ENCODE measurements at places on chromosomes 7 and 10.

DNA sequence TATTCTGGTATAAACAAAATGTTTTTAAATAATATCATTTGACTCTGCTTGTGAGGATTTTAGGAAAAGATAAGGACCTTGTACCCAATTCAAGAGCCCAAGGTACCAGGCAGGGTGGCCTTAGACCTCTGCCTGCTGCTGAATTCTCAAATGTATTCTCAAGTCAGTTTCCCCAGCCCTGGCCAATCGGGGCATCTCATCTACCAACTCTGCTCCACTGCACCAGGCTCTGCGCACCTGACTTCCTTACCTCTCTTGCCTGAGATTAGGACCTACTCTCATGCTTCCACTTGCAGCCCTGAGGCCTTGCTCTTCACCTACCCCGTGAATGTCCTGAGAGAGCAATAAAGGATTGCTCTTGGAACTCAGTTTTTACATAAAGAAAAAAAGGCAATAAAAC lies 69.6 kb upstream of the EZH2 start:
- no peak for ATAC-seq

DNA sequence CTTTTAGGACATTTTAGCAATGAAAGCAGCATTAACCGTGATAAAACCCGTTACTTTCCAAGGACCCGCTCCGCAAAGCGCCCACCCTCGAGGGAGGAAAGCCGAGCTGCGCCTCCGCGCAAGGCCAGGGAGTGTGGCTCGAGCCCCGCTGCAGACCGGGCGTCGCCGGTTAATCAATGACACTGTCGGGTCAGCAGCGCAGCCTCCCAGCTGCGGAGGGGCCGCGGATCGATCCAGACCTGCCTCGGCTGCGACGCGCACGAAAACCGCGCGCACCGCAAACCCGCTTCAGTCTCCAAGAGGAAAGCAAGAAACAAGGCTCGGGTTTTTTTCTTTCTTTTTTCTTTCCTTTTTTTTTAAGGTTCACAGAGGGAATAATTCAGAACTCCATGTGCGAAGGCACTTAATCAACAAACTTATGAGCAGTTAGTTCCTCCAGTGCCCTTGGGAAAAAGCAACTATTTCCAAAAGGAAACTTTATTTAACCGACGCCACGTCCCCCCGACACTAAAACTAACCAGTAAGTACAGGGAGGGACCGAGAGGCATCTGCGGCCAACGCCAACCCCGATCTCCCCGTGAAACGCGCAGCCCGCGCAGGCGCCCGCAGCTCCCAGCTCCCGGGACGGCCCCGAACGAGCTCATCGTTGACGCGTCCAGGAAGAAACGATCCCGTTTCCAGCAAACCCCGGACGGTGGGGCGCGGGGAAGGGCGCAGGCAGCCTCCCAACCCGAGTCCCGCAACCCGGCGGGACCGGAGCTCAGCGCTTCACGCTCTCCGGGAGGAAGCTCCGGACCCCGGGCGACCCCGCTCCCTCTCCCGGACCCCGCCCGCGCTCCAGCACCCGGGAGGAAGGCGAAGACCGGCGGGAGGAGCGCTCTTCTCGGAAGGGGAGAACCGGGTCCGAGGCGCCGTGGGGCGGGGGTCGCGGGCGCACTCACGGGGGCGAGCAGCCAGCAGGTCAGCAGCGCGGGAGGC lies 598 bp downstream of the VIPR2 start:
- no peak for ATAC-seq

- ATAC-seq: no peak
These were observed 142.6 kb upstream of the COL1A2 start for GRCh38 chr7:94252124-94252523.

DNA sequence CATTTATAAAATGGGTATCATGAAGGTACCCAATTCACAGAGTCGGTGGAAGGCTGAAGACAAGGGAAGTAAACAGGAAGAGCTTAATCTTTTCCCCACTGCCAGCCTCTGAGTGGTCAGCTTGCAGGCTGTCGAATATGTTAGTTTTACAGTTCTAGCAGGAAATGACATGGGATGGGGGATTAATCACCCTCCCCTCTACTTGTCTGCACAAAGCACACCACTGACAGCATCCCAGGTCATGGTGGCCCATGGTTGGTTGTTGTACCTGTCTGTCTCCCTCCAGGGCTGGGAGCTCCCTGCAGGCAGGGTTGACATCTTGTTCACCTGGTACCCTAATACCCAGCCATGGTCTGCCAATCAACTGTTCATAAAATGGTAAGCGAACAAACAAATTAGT lies 55.6 kb downstream of the GRB10 start:
- no peak for ATAC-seq

DNA sequence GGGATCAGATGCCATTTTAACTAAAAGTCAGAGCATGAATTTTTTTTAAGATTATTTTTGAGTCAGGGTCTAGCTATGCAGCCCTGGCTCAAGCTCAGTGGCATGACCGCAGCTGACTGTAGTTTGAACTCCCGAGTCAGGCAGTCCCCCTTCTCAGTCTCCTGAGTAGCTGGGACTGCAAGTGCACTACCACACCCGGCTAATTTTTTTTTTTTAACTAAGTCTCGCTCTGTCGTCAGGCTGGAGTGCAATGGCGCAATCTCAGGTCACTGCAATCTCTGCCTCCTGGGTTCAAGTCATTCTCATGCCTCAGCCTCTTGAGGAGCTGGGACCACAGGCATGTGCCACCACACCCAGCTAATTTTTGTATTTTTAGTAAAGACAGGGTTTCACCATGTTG lies 7.8 kb downstream of the TAS2R41 start:
- ATAC-seq: no peak

GRCh38 chr10:47418321-47418720 lies 34.2 kb upstream of the ZNF488 start:
- ATAC-seq: no peak

GRCh38 chr10:16944402-16944801 lies 127.2 kb upstream of the RSU1 start:
- no peak for ATAC-seq

GRCh38 chr7:33559324-33559710 lies 346.0 kb upstream of the BMPER start:
- ATAC-seq: no peak

- no peak for ATAC-seq
These were observed 7.1 kb upstream of the HOXA2 start for GRCh38 chr7:27109466-27110185.

DNA sequence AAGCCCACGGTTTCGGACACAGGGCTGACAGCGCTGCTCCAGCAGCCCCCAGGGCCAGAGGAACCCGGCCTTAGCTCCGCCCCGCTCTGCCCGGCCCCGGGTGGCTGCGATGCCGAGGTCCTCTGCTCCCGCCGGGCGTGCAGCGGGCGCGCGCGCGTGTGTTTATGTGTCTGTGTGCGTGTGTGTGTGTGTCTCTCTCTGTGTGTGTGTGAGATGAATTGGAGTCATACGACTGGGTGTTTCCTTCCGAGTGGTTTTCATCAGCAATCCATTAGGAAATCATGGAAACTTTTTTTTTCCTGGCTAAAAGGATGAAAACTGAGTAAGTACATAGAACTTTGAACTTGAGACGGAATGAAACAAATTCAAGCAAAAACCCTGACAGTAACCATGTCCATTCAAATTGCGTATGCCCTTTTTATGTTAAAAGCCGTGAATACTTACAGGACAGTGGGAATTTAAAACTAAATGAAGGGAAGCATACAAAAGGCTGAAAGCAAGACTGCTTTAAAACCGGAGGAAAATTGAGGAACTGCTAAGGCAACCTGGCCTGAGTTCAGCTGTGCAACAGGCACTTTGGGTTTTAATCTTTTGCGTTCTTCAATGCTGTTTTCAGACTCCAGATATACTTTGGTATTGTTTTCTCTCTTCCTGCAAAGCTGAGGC lies at the start of gene CPED1:
Gene CPED1, plus strand, starts transcription at position 121 of the 666 bp plus-strand sequence. CDS start 911 bp downstream, outside the sequence.
- ATAC-seq: peak; percentile 53

DNA sequence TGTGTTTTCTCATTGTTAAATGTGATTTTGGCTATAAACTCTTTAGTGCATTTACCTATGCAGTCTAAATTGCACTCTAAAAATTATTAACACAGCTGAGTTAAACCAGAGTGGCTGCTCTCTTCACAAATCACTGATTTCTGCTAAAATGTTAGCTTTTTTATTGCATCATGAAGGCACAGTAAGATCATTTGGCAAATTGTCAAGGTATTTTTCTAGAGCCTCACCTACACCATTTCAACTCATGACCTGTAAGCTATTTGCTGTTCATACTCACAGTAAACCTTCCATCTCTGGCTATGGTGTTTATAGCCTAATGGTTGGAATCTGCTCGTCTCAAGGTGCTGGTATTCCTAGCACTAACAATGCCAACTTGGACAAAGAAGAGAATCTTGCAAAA lies 25.7 kb downstream of the NDUFB2 start:
- no peak for ATAC-seq

GRCh38 chr10:131743190-131744151 lies 157.3 kb upstream of the PPP2R2D start:
- ATAC-seq: no peak

- ATAC-seq: no peak
These were observed 9.9 kb downstream of the OR9A2 start for GRCh38 chr7:143016996-143017395.

DNA sequence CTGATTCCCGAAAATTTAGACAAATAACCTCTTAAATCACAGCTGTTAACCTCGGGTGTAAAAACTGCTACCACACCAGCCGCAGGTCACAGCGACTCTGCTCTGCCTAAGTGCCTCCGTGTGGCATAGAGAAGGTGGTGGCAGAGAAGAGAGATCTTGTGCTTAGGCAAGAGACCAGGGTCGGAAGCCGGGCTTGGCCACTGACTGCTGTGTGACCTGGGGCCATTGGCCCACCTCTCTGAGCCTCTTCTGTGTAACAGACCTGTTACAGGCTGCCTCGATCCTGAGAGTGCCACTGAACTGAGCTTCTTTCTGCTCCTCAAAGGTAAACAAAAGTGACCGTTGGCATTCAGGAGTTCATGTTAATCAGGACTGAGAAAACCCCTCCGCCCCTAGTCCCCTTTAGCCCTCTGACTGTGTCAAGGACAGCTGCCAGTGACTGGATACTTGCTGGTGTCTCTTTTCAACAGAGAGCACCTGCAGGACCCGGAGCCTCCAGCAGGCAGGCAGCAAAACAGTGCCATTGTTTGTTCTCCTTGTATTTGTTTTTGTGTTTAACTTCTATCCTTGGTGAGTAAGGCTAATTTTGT lies 36.5 kb downstream of the ZMIZ1 start:
- ATAC-seq: no peak

GRCh38 chr7:121103086-121103485 lies 114.6 kb downstream of the CPED1 start:
- no peak for ATAC-seq

DNA sequence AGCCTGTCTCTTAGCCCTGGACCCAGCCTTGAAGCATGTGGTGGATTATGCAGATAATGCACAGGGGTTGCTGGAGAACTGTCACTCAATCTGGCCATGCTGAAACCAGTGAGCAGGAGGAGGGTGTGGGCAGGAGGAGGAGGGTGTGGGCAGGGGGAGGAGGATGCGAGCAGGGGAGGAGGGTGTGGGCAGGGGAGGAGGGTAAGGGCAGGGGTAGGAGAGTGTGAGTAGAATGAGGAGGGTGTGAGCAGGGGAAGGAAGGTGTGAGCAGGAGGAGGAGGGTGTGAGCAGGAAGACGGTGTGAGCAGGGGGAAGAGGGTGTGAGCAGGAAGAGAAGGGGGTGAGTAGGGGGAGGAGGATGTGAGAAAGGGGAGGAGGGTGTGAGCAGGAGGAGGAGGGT lies 18.8 kb downstream of the CAMK2B start:
- ATAC-seq: no peak

GRCh38 chr7:127346575-127347256 lies 45.8 kb downstream of the ZNF800 start:
- no peak for ATAC-seq

DNA sequence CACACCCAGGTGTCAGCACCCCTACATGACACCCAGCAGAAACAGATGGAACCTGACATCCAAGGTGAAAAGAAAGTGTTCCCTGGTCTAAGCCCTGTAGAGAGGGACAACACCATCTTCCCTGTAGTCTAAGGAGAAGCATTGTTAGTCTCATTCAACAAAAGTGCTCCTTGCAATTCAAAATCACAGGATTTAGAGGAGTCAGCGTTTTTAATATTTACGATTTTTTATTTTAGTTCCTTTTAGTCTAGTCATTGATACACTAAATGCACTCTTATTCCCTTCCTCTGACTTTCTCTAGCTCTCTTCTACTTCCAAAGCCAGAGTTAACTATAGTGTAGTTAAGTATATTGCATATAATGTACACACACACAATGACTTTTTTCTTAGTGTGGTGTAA lies 163.0 kb downstream of the TPK1 start:
- ATAC-seq: no peak

- ATAC-seq: no peak
These were observed 66.5 kb downstream of the SCRN1 start for GRCh38 chr7:29922921-29923700.

- no peak for ATAC-seq
These were observed 48.1 kb downstream of the CD36 start for GRCh38 chr7:80686576-80686975.

GRCh38 chr7:150860291-150860977 lies 8.1 kb downstream of the AOC1 start:
- no peak for ATAC-seq

GRCh38 chr7:20329389-20330238 lies 1.1 kb upstream of the ITGB8 start:
- no peak for ATAC-seq

DNA sequence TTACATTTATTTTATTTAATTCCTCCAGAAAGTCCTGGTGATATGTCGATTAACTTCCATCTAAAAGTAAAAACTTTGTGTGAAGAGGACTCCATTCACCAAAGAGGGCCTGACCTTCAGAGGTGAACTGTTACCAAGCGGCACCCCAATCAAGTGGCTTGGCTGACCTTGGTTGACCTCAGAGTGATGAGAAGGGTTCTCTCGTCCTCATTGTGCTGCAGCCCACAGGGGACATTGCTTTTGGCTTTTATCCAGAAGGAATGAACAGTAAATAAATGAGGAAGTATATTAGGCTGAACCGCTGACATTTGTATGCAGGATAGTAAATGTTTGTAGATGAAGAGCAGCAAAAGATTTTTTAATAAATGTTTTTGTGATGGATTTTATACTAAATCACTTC lies 172.4 kb upstream of the MKI67 start:
- ATAC-seq: no peak

- ATAC-seq: peak; percentile 30
These were observed 701 bp downstream of the STK17A start for GRCh38 chr7:43583424-43584194.

GRCh38 chr10:3797750-3798149 lies 12.7 kb upstream of the KLF6 start:
- peak; percentile 55 for ATAC-seq

DNA sequence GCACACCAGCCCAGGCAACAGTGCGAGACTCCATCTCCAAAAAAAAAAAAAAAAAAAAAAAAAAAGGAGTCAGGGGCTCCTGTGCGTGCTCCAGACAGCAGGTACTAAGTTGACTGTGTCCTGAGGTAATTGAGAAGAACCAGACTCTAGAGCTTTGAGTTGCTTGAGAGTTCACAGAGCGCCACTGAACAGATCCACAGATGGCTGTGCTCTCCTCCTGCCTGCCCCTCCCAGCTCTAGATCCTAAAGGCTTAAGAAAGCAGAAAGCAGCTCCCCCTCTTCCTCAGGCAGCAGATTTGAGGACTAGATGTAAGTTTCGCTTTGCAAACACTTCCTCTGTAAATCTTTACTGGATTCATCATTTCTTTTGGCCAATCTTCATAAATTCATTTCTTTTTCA lies 38.7 kb downstream of the SHH start:
- no peak for ATAC-seq

GRCh38 chr7:133539016-133539415 lies 286.1 kb downstream of the EXOC4 start:
- ATAC-seq: no peak

All from activated CD4-positive, CD25-positive, alpha-beta regulatory T cell treated with anti-CD3 and anti-CD28 coated beads, Interleukin-2, amount 50 U/mL, for 24 hours (primary cell).